ENCODE measurements at places on chromosomes 6 and 20.

DNA sequence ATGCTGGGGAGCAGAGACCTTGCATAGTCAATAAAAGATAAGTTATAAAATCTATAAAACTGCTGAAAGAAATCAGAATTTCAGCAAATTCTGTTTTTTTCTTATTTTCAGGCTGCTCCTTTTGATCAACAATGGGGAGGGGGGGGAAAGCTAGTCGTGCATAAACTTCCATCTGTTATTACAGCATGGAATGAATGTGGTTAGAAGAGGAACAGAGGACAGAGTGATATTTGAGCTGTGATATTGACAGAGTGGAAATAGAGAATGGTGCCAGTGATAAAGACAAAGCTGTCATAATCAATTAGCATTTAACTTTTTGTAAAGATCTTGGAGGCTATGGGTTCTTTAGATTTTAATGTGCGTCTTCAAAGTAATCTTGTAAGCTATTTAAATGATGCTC lies 43.4 kb upstream of the QKI start:
- no peak for DNase-seq

GRCh38 chr6:54056105-54056504 lies 55.1 kb upstream of the MLIP start:
- no peak for DNase-seq

DNA sequence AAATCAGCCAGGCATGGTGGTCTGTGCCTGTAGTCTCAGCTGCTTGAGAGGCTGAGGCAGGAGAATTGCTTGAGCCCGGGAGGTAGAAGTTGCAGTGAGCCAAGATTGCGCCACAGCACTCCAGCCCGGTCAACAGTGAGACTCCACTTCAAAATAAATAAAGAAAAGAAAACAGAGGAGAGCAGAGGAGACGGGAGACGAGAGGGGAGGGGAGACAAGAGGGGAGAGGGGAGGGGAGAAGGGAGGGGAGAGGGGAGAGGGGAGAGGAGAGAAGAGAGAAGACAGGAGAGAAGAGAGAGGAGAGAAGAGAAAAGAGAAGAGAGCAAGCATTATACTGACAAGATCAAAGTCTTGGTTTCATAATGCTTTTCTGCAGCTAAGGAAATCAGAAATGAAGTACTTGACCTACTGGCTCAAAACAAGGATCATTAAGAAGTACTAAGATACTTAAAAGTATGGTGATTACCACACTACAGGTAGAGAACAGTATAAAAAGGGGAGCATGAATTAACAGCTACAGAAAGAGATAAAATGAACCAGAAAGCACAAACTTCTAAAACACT lies 30.5 kb downstream of the FAM8A1 start:
- no peak for DNase-seq

- no peak for DNase-seq
These were observed 86.2 kb downstream of the LAMP5 start for GRCh38 chr20:9600562-9600961.

GRCh38 chr20:19889011-19889953 lies 127.9 kb upstream of the NAA20 start:
- DNase-seq: peak; percentile 79

- DNase-seq: peak; percentile 80
These were observed at the start of gene ADGRB3 for GRCh38 chr6:68634726-68635411. ADGRB3 (plus strand) TSS chr6:68635282; CDS start chr6:68638676, 3,394 bp downstream.

GRCh38 chr6:130019326-130020072 lies 1.1 kb downstream of the L3MBTL3 start:
- DNase-seq: peak; percentile 55

DNA sequence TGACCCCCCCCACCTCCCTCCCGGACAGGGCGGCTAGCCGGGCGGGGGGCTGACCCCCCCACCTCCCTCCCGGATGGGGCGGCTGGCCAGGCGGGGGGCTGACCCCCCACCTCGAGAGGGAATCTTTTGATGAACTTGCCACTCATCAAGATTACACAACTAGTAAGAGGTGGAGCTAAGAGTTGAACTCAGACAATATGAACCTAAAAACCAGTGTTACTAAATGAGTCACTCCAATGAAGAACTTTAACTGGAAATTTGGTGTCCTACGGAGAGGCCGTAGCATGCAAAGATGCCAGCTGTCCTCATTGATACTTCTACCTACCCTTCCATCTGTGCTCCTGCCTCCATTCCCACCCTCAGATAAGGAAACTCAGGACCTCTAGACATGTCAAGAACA lies 42.8 kb downstream of the PFDN4 start:
- DNase-seq: no peak

DNA sequence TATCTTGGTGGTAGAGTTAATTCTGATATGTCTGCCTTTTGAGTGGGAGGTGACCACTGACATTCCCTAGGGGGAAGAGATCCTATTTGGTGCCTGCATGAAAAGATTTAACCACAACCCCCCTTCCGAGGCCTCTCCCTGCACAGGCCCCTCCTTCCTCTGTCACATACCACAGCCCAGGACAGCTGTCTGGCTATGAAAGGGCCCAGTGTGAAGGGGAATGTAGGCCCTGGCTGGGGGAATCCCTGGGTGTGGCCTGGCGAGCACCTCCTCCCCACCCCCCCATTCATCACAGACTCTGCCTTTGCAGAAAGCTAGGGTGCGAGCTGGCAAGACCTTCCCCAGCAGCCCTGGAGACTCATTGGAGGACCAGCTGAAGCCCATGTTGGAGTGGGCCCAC lies 27.4 kb upstream of the MAPRE1 start:
- DNase-seq: no peak

DNA sequence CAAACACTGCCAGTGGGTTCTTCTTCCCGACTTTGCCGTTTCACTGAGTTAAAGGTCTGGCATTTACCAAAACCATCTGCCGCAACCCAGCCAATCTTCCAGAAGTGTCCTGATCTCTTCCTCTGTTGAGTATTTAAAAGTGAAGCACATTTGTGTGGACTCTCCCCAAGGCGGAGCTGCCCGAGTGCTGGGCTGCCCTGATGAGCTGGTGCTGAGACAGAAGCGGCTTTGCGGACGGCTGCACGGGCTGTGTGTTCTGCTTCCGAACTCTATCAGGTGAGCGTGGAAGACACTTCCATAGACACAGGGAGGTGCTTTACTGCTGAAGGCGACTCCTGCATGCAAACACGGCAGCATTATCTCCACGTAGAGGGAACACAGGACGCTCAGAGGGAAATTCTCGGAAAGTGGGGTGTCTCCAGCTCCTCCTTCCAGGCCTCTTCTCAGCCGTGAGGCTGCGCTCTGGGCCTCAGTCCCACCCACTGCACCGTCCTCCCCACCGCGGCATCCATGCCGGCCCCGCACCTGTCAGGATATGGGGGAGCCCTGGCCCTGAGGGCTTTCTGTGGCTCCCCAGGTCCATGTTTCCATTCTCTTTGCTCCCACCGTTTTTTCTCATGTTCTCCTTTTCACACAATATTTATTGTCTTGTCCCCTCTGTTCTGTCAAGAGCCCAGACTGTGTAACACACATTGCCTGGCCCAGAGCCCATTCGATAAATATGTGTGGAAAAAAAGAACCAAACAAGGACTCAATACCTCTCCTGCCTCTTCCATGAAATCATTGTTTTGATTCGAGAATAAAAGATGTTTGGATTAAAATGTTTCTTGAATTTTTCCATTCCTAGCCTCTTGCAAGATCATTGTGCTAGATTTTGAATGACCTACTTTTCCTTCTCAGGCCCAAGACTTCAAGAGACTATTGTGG lies 205.1 kb downstream of the DLL1 start:
- DNase-seq: peak; percentile 36

DNA sequence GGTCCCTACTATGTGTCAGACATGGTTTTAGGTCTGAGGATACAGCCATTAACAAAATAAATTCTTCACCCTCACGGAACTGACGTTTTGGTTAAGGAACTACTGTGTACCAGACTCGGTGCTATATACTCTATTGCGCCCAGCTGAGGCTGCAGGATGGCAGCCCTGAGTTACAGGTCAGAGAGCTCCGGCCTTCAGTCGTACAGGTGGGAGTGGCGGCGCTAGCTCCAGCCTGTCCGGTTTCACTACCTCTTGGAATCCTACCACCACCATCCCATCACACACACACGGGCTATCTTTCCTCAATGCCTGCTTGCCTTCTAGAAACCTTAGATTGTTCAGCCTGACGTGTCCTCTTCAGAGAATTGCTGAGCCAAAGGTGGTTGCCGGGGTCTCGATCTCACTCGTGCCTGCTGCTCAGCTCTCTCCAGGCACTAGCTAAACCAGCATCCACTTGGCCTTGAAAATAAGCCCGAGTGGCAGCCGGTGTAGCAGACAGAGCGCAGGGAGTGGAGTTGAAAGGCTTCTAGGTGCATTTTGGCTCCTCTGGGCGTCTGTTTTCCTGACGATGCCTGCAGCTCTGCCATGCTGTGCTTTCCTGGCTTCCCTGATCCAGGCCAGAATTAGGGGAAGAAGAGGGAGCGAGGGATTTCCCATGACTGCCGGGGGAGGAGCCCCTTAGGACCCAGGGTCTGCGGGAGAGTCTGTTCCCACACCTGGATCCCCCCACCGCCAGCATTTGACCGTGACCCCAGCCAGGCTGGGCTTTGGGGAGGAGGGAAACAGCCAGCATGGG lies 1.1 kb upstream of the TCF15 start:
- DNase-seq: no peak

DNA sequence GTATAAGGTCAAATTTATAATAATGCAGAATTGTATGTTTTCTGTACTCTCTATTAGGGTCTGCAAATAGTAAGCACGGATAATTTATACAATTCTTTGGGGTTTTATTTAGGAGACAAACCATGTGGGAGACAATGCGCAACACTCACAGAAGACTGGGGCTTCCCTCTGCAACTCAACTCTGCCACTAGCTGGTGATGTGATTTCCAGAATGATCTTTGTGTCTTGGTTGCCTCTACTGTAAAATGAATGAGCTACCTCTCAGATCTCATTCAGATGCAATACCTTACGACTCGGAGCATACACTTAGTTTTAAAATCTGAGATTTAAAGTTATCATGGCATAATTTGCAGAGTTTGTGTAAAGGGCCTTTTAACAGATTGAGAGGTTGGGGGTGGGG lies 6.4 kb downstream of the MAN1A1 start:
- no peak for DNase-seq

GRCh38 chr6:108174371-108175175 lies 8.8 kb downstream of the NR2E1 start:
- DNase-seq: peak; percentile 71

GRCh38 chr6:44309092-44309491 lies 4.1 kb downstream of the AARS2 start:
- no peak for DNase-seq

- peak; percentile 4 for DNase-seq
These were observed 16.2 kb upstream of the MRPS18A start for GRCh38 chr6:43703512-43704429.

DNA sequence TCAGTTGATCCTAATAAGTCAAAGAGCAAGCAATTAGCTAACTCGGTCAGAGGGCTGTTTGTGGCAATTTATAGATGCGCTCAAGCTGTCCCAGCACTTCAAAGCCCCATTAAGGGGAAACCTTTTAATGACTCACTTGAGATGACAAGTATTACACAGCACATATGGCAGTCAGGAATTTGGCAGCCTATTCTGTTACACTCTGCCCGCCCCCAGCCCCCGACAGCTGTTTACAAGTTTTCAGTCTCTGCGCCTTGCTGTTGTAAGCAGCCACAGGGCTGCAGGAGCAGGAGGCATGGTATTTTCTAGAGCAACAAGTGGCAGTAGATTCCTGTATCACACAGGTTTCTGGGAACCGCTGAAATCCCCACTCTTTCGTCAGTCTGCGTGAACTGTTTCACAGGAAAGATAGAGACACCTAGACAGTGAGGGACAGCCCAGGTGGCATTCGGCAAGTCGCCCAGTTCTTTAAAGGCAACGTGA lies 263.0 kb downstream of the FOXC1 start:
- DNase-seq: no peak

GRCh38 chr6:83008626-83009025 lies 57.0 kb downstream of the UBE3D start:
- no peak for DNase-seq

DNA sequence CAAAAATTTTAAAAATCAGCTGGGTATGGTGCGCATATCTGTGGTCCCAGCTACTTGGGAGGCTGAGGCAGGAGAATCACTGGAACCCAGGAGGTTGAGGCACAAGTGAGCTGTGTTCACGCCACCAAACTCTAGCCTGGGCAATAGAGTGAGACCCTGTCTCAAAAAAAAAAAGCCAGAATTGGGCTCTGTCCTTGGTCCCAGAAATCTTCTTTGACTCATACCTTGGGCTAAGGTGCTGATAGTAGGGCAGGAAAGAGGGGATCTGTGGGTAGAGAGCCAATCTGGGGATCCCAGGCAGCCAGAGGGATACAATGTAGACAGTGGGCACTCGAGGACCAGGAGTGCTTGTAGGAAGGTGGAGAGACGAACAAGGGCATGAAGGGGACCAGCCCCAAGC lies 13.3 kb downstream of the ETV7 start:
- peak; percentile 46 for DNase-seq

DNA sequence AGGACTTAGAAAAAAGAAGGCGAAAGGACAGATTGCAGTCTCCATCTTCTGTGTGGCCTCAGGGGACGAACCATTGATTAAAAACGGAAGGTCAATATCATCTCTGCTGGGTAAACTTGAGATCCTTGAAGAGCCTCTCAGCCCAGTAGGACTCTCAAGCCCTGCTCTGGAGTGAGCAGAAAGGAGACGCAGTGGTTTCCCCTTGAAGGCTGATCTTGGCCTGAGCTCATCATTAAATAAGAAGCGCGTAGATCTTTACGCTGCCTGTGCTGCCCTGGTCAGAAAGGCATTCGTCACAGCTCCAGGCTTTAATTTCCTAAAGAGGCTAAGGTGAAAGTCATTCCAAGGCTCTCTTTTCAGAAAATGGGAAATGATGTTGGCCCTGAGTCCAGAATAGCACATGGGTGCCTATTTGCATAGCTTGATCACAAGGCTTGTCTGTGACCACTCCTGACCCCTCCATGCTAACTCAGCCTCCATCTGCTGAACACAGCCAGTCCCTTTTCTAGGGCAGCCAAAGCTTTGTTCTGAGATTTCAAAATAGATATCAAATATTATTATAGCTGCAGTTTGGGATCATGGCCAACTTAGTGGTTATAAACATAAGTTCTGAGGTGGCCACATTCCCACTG lies 29.3 kb upstream of the XRN2 start:
- no peak for DNase-seq

DNA sequence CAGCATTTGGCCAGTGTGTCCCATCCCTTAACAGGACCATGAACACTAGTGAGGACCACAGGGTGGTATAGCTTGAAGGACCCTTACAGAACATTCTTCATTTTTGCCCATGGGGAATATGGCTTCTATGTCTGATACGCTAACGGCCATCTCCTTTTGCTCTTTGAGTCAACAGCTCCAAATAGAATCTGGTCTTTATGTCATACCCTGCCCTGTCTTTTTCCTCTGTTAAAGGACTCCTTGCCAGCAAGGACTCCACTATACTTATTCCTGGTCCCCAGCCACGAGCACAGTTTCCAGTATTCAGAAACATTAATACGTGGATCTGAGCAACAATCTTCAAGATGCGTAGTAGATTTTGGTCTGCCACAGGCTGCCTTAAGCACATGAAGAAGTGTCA lies 22.5 kb downstream of the SERPINB1 start:
- no peak for DNase-seq
